ENCODE measurements at places on chromosomes 11 and 22.

GRCh38 chr11:108679045-108679444, 14.2 kb downstream of the DDX10 start:
- DNase-seq = no peak

DNA sequence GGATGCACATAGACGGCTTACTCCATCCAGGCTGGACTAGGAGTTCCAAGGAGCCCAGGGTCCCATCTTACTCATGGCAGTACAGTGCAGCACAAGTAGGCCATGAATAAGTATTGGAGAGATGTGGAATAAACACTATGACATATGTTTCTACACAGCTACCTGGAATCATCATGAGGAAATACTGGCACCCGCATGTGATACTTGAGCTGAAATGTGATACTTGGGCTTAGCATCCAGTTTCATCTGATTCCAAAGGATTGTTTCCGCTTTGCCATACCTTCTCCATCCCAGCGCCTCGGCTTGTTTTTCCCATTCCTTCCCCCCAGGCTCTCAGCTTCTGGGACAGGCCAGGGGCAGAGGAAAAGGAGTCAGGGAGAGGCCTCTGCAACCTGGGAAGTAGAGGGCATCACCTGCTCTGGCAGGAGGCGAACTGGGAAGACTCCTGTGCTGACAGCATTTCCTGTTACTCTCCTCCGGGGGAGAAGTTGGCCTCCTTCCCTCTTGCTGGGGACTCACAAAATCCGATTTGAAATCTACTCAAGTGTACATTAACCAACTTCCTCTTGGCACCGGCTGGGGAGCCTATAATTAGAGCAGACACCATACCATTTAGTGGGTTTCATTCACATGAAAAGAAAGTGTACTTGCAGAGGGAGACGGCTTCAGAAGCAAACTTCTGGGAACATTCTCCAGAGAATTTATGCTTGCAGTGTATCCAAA, 187.8 kb downstream of the MIAT start:
- no peak for DNase-seq

- peak; percentile 66 for DNase-seq
These were observed 661 bp upstream of the MALAT1 start for GRCh38 chr11:65498042-65498726.

DNA sequence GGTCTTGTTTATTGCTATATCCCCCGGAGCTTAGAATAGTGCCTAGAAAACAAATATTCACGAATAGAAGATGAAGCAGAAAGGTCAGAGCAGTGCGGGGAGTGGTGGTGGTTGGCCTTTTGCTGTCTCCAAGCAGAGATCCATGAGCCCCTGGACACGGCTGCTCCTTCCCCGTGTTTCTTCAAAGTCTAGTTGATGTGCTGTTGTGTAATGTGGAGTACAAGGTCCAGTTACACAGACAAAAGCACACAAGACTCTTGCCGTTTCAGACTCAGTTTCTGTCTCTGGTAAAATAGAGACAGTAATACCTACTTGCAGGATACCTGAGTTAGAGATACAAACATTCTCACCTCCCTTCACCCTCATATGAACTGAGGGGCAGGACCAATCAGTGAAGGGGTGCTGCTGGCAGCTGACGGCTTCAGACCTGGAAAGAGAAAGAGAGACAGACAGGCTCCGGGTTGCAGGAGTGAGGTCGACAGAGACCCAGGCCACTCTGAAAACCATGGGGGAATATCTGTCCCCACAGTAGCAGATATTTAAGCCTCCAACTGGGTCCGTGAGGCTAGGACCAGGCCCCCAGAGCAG, 56.2 kb downstream of the RASSF10 start:
- DNase-seq = no peak

GRCh38 chr22:26658671-26659478, 1.5 kb downstream of the MIAT start:
- peak; percentile 81 for DNase-seq

DNA sequence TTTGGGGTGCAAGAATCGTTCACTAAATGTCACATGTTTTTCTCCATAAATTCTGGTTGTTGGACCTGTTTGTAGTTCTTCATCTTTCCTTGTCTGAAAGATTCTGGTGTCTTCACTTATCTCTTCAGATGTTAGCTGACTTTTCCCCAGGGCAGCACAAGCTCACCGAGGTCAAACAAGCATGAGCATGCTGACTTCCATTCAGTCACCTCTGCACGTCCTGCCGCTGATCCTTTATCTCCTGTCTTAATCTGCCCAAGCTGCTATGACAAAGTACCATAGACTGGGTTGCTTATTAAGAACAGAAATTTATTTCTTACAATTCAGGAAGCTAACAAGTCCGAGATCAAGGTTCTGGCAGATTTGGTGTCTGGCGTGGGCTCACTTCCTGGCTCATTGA, 800.6 kb downstream of the NTM start:
- no peak for DNase-seq

GRCh38 chr11:71495286-71496230, 31.5 kb upstream of the KRTAP5-7 start:
- no peak for DNase-seq

- DNase-seq = peak; percentile 34
These were observed 11.5 kb downstream of the CSNK1E start for GRCh38 chr22:38305471-38306448.

DNA sequence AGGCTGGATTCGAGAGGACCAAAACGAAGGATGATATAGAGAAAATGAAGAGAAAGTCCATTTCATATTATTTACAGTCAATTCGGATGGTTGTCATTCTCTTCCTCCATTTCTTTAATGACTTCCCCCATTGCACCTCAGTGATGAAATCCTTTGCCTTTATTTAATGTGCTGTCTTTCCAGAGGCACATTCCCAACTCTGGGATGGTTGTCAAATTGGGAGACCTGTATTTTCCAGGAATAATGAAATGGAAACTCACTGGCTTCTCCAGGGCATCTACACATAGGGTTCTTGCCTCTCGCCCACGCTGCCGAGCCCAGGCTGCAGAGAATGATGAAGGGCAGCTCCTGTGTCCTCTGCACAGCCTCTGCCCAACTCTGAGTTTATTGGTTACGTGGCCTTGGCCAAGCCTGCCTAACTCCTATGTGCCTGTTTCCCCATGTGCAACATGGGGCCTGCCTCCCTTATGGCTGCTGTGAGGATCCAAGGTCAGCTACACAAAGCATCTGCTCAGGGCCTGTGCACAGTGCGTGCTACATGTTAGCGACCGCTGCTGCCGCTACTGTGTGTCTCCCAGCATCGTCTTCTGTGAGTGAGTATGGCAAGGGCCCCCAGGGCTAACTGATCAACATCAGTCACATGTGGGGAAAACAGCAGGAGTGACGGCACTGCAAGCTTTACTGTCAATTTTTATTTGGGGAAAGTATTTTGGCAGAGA, 81.5 kb upstream of the BID start:
- DNase-seq = no peak

DNA sequence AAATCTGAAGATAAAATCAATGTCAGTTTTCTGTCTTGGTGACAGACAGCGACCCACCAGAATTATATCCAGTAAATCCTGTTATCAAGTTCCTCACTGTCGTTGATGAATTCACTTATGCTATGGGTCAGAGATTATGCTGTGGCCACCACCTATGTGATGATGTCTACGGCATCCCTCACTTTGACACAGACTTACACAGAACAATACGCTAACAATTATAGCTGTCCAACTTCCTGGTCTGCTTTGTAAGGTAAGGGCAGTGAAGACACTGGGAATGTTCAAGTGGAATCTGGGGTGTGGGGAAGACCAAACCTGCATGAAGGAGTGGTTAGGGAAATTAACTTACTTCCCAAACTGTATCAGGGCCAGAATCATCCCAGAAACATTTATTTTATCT, 19.3 kb upstream of the PAX6 start:
- no peak for DNase-seq

DNA sequence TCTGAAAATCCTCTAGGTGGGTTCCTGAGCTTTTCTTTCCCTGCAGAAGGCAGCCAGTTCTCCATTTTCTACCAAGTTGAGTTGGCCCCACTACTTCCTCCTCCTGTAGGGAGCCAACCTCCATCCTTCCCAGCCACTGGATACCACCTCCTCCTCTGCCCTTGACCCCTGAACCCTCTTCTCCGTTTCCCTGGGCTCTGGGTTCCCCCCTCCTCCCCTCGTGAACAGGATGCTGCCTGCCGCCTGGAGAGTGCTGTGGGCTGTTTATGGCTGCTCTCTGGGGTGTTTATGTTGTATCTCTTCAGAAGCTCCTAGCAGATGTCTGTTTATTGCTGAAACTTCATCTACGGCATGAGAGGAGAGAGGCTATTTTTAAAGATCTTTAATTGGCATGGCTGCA, 8.6 kb downstream of the MICAL2 start:
- no peak for DNase-seq

DNA sequence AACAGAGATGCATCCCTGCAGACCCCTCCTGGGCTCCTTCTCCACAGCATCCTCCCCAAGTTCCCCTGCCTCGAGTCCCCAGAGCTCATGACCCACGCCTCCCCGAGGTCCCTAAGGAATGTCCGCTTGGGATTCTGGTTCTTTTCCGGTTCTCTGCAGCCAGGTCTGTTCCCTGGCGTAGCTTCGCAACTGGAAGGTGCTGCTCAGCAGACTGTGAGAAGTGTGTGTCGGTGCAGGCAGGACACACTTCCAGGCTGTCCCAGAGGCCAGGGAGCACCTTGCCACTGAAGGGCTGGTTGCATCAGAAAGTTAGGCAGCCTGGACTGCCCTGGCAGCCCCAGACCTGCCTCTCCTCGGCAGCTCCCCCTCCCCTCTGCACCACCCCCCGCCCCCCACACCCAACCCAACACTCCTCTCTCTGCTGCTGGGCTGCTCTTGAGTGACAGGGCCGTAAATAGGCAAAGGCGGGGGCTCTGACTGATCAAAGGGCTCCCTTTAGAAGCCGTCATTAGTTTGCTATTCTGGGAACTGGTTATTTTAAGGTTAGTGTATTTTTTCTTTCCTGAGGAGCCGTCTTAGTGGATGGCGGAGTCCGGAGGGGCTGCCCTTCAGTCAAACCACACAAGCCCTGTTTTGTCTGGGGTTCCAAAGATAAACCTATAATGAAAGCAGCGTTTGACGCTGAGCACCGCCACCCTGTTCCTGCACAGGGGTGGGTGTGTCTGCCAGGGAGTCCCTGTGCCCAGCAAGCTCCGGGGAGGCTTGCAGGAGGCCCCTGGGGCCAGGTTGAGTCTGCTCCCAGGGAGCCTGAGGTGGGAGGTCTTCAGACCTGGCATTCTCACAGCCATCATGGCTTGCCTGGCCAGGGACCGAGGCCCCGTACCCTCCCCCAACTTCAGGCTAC, 88.6 kb upstream of the KCNQ1OT1 start:
- peak; percentile 2 for DNase-seq

DNA sequence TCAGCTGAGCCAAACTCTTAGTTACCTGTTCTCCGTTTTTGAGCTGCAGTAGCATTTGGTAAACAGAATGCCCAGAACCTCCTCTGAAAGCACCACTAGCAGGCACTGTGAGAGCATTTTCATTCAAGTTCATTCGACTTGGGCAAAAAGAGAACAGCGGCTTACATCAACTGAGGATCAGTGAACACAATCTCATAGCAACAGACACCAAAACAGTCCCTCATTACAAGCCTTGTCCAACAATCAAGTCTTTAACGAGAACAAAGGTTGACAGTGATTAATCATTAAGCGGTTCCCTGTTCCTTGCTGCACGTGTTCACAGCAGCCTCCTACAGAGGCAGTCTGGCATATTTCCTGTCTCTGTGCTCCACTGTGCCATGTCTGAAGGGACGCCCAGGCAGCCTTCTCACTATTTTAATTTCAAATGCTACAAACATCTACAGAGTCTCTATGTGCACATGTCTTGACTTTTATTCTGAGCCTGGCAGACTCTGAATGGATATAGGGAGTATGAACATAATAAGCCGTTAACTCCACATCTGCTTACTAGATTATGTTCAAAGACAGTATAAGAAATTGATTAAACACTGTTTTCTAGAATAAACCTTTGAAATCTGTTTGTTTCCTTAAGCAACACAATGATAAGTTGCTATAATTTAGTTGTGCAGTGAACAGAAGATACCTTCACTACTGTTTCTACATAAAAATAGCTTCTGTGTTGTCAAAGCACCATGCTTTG, 88.3 kb upstream of the MTMR2 start:
- peak; percentile 31 for DNase-seq

DNA sequence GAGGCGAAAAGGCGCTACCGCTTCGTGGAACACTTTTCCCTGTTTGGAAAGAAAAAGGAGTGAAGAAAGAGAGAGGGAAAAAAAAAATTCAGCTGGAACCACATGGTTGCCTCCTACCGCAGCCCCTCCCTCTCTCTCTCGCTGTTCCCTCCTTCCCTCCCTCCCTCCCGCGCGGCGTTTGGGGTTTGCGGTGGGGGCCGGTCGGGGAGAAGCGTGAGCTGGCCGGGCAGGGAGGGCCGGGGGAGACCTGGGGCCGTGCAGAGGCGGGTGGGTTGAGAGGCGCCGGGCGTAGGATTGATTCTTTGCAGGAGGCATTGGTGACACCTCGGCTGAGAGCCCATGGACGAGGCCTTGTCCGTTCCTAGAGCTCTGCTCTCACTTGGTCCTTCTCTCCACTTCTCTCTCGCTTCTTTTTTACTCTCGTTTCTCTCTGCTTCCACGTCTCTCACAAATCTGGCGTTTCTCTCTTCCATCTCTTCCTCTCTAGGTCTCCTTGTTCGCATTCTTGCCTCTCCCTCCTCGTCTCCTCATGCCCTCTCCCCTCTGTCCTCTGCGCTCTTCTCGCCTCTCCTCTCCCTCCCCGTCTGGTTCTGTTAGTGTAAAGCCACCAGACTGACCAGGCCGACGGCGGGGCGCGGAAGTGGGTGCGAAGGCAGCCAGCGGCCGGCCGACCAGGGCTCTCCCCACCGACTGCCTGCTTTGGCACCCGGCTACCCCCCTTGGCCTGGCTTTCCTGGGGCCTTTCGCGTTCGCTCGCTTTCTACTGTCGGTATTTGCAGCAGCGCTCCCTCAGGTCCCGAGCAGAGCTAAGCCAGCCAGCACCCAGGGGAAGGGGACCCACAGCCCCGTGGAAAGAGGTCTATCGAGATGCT, at the start of gene CLMP:
Gene CLMP (minus strand): TSS at position 61 of the 872 bp plus-strand sequence. CDS start 308 bp downstream, outside the sequence.
- DNase-seq = no peak

- DNase-seq = no peak
These were observed 74.9 kb upstream of the DBX1 start for GRCh38 chr11:20235164-20235563.

DNA sequence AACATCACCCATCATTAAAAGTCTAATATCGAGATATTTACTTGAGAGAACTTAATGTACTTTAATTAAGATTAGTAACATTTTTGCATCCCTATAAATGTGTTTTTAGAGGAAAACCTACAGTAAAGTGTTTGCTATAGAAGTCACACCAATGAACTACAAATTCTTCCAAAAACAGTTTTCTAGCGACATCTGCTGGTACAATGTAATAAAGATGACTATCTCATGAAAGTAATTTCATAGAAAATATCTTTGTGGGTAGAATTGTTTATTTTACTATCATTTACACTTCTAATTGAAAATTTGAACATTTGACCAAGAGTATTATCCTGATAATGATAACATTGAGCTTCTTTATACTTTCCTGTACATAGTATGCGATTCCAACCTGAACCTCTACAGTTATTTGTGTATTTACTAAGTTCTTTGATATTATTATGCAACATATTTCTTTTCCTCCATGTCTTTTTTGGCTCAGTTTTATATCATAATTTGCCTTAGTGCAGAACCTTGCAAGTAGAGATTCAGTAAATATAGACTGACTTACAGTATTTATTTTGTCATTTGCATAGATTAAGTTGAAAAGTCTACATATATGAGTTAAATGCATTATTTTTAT, 252.7 kb downstream of the TMEM135 start:
- no peak for DNase-seq

Measured in activated naive CD4-positive, alpha-beta T cell treated with anti-CD3 and anti-CD28 coated beads, Interleukin-2, amount 50 U/mL, for 16 hours (primary cell).